ENCODE measurements at places on chromosomes 2 and 18.

DNA sequence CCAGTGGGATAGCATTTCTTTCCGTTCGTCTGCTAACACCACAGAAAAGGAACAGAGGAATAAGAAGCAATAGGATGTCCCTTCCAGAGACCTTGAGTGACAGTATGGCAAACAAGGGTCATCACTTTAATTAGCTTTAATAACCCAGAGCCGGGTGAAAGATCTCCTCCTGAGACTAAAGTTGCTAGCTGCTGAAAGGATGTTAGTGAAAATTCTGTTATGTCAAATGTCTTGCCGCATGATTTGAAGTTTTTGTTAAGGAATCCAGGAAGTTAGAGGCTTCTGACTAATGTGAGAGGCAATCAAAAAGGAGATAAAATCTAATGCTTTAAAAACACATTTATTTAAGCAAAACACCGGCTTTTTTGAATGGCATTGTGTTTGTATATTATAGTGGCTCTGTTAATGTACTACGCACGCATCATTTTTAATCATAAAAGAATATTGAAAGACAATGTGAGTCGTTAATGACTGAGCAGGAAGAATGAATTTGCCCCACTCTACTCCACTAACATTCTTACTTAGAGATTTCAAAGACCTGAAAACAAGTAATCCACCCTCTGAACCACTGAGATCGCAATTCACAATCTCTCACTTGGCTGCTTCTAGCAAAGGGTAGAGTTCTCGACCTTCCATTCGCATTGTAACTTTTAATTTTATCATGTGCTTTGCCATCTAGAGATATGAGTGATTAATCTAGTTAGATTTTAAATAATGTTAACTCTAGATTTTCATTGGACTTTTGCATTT lies 536.6 kb downstream of the LRRTM4 start:
- no peak for DNase-seq

- peak; percentile 9 for DNase-seq
Observed at GRCh38 chr2:33528441-33528950, 52.0 kb downstream of the RASGRP3 start.

DNA sequence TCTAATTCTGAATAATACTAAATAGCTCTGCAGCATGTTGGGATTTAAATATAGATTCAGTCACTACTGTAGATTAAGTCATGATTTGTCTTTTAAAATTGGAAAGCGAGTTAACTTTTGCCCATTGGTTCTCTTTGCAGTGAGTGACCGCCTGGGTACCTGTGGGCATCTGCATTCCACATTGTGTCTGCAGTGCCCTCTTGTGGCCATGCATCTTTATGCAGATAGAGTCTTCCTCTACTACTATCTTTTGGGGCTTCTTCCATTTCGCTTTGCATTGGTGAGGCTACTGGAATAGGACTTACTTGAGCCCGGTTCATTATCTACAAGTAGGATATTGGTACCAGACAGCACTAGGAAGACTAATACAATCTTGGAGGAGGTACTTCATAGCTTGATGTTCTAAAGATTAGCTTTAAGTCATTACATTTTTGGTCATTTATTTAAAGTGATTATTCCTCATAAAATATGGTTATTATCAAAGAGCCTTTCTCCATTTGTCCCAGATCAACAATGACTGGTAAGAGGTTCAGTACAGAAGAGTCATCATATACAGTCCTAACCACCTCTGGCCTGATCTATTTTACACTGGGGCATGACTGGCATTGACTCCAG lies 203.0 kb downstream of the SOCS6 start:
- DNase-seq: peak; percentile 63

GRCh38 chr2:67455219-67456142 lies 58.3 kb downstream of the ETAA1 start:
- no peak for DNase-seq

DNA sequence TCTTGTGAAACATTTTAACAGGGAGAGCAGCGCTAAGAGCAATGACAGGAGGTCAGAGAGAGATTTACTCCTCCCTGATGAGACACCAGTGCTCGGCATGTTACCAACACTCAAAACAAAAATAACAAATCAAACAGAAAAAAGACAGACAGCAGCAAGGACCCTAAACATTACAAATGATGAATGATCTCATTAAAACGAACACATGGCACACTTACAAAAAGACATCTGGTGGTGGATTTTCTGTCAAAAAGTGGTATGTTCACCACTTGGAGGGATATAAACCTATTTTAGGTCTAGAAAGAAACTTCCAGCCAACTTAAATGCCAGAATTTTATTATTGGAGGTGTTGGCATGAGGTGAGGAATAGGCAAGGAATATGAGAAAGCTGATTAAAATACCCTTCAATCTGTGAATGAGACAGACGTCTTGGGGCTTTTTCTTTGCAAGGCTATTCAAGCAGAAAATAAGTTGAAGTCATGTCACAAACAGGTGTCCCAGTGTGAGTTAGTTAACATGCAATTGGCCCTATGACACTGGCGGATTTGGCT lies 112.8 kb downstream of the PRELID3A start:
- DNase-seq: no peak

DNA sequence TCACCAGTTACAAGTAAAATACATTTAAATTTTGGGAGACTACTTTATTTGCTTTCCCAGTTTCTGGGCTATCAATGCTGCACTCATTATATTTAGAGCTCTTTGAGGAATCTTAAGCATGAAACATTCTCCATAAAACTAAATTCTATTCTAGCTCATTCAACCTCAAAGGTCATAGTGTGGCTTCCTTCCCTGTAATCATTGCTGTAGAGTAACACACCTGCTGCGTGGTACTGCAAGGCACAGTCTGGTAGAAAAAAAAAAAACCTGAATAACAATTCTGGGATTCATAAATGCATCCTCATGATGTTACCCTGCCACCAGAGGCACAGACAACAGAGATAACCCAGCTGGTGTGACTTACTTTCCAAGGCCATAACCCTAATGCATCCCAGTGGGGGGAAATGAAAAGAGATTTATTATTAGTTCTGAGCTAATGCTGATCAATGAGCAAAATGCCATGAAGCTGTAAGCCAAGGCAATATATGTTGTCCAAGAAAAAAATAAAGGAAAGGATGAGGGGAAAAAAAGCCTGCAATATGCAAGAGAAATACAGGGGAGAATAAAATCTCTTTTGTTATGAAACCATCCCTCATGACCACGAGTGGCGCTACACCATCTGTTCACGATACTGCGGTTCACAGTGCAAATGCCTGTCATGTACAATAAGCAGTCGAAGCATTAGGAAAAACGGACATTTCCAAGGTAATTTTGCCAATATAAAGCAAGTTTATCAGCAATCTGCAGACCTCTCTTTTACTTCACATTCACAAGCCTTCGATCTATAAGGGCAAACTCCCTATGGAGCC lies 1481.6 kb upstream of the PIK3C3 start:
- no peak for DNase-seq

DNA sequence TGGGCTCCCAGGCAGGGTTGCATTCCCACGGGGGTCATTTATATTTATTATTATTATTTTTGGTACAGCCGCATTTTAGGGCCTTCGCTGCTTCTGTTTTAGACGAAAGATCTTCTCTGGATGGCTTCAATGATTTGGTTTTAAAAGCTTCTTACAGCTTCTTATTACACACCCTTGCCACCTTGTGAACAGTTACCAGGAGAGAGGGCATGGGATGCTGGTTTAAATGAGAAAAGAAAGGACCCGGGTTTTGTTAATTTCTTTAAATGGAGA lies 1.7 kb downstream of the SH3RF3 start:
- no peak for DNase-seq

GRCh38 chr2:16281451-16282335 lies 341.3 kb downstream of the MYCN start:
- peak; percentile 66 for DNase-seq

DNA sequence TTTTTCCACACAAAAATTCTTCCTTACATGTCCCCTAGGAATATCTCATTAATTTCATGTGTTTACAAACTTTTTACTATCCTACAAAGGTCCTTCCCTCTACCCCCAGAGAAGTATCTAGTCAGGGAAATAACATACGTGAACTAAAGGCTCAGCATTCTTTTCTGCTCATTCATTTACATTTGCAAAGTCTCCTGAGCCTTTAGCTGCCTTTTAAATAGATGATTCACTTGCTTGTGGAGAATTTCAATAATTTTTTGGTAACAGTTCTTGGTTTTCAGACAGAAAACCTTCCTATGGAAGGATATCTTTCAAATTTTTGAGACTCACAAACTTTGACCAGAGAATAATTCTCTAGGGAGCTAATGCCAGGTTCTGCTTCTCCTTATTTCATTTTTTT lies 81.5 kb upstream of the RMDN2 start:
- no peak for DNase-seq

- no peak for DNase-seq
Observed at GRCh38 chr2:147025646-147026585, 818.9 kb upstream of the ACVR2A start.

DNA sequence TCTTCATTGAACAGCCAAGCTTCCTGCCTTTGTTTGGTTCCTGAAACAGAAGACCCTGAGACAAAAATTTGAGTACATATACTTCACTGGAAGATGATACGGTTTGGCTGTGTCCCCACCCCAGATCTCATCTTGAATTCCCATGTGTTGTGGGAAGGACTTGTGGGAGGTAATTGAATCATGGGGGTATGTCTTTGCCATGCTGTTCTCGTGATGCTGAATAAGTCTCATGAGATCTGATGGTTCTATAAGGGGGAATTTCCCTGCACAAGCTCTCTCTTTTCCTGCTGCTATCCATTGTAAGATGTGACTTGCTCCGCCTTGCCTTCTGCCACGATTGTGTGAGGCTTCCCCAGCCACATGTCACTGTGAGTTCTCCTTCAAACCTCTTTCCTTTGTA lies 76.5 kb downstream of the BABAM2 start:
- DNase-seq: no peak

DNA sequence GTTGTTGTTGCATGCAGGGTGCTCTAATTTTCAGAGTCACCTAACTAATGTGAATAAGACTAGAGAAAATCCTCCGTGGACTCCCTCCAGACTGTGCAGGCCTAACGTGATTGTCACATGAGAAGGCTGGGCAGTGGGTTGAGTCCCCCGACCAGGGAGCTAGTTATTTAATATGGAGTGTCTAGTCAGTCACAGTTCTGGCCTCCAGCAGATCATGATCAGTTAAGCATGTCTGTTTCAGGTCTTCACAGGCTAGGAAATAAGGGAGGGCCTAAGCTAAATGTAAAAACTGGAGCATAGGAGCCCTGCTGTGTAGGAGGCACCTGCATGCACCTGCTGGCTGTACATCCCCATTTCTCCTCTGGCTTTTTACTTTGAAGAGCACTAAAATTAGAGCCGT lies 86.8 kb downstream of the PRPF40A start:
- DNase-seq: no peak

- DNase-seq: peak; percentile 41
Observed at GRCh38 chr18:12652861-12653401, 5.0 kb downstream of the SPIRE1 start.

DNA sequence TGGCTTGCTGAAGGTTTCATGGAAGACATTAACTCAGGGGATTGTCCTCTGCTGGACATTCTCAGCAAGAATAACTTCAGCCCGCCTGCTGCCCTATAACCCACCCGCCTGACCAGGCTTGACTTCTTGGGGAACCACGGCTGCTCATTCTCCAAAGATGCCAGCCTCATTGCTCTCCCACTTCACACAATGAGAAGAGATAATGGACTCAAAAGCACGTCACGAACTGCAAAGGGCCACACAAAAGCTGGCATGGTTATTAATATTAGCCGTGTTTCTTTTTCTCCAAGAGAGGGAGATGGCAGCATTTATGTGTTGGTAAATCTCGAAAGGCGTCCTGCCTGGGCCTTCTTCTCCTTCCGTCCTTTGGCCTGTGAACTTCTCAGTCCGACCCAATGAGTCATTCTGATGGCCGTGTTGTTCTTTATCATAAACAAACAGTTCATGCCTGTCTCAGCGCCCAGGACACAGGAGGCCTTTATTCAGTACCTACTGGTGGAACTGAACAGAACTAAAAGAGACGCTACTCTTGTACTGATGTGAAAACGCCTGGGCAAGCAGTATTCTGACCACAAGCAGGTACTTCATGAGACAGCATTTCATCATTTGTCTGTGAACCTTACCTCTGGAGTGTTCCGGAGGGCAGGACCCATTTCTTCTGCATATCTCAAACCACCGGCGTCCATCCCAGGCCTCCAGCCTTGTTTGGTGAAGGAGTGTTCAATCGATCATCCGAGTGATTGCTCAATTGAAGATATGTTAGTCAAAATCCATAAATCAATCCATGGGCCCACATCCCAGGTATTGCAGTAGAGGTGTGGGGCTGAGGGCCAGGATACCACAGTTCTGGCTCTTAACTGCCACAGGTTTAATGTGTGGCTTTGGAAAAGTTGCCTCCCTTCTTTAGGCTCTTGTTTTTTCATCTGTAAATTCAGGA lies 25.1 kb upstream of the KLHL29 start:
- no peak for DNase-seq
